Chondrocyte (in vitro differentiated cells): ENCODE measurements at places on chromosomes 2 and 18. TPM values are rescaled to one million over a fixed set of nuclear protein-coding genes. Genes with fewer than 3 reads are reported as not detected.

The PKDCC gene
- total RNA-seq, result 83.1 to 164 TPM (median 155 TPM) in 3 replicates

The FOXI3 gene
- not detected in 3 replicates for total RNA-seq

The R3HDM1 gene
- total RNA-seq, result 28.2 to 33.2 TPM (median 31.3 TPM) in 3 replicates

The FAM228B gene
- 15.8 to 21.5 TPM (median 19.0 TPM) in 3 replicates for total RNA-seq

The ASAP2 gene
- 60.7 to 73.2 TPM (median 61.5 TPM) in 3 replicates for total RNA-seq
